Activated CD4-positive, alpha-beta T cell treated with anti-CD3 and anti-CD28 coated beads, Interleukin-2, amount 50 U/mL, for 4 hours (primary cell): ENCODE measurements at places on chromosomes 2 and 18.

DNA sequence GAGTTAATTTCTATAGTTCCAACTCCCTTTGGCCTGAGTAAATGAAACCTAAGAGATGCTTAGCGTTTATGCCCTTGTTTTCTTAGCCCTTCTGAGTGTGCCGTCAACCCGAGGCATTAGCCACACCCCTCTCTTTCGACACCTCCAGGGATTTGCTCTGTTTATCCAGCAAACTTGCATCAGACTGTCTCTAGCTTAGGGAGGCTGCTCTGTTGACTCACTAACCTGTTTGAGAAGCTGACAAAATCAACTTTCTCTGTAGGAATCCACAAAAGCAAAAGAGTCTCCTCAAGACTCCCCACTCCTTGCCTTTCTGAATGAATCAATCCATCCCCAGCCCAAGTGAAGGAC is 317.6 kb downstream of the TNS1 start:
- DNase-seq: no peak

GRCh38 chr18:8422391-8422790 is 186.8 kb upstream of the RAB12 start:
- no peak for DNase-seq

DNA sequence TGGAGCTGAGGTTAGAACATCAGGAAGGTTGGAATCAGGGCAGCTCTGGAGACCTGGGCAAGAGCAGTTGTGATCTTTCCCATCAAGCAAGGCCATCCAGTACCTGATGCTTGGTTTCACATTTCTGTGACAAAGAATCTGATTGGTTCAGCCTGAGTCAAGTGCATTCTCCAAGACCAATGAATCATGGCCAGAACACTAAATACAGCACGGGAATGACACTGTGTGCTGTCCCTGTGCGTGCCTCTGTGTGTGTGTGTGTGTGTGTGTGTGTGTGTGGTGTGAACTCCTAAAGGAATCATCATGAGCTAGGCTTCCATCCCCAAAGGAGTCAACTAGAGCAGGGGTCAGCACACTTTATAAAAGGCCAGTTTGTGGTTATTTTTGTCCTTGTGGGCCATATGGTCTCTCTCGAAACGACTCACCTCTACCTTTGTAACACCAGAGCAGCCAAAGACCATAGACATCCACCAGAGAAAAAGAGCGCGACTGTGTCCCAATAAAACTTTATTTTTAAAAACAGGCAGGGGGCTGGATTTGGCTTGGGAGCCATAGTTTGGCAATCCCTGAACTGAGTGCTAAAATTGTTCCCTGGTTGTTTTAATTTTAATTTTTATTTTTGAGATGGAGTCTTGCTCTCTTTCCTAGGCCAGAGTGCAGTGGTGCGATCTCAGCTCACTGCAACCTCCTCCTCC is 99.7 kb downstream of the INHBB start:
- no peak for DNase-seq

- DNase-seq: no peak
Observed at GRCh38 chr2:239711911-239712570, 311.2 kb upstream of the HDAC4 start.

- DNase-seq: no peak
Observed at GRCh38 chr2:69306393-69306821, 80.6 kb downstream of the GFPT1 start.

DNA sequence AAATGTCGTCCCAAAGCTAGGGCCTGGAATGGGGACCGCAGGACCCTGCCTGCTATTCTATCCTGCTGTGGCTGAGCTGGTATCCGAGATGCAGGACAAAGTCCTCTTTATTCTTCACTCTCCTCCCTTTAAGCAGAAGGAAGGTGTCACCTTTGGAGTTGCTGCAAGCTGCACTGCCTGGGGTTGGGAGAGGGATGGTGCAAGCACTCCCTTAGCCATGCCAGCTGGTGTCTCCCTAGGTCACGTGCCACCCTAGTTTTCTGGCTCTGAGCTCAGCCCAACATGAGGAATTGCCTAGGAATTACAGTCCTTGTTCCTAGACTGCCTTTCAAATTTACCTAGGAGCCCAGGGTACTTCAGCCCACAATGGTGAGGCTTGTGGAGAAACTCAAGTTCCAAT is 21.4 kb upstream of the FAM228A start:
- DNase-seq: no peak

- DNase-seq: no peak
Observed at GRCh38 chr2:213500881-213501280, 216.6 kb downstream of the SPAG16 start.

DNA sequence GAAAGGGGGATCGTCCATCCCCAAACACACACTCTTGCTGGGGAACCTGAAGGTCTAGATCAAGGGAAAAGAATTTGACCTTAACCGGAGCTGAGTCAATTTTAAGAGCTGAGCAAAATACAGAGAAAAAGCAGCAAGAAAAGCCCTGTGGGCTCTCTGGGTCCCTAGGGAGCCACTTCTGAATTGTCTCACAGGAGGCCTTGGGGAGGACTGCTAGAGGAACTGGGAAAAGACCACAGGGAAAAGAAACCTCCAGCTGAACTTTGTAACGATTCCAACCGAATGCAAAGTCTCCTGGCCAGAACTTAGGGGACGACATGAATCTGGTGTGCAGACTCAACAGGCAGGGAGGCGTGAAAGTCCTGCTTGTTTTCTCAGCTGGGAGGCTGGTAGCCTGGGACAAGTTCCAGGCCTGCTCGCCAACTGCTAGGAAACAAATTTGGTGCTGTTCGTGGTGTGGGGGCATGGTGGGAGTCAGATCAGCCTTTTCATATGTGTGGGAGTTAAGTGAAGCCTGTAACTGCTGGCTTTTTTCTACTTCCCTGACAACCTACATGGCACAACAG is 644.6 kb upstream of the CNTNAP5 start:
- DNase-seq: no peak

- no peak for DNase-seq
Observed at GRCh38 chr2:239292531-239292930, 108.3 kb downstream of the HDAC4 start.
